ENCODE measurements at places on chromosomes 7 and 10.

- no peak for DNase-seq
These were observed 149.0 kb downstream of the NRCAM start for GRCh38 chr7:108307194-108307593.

- DNase-seq = no peak
These were observed 153.4 kb upstream of the KLF14 start for GRCh38 chr7:130887182-130887956.

GRCh38 chr10:92517034-92517655 lies 56.7 kb downstream of the IDE start:
- DNase-seq = peak; percentile 65

DNA sequence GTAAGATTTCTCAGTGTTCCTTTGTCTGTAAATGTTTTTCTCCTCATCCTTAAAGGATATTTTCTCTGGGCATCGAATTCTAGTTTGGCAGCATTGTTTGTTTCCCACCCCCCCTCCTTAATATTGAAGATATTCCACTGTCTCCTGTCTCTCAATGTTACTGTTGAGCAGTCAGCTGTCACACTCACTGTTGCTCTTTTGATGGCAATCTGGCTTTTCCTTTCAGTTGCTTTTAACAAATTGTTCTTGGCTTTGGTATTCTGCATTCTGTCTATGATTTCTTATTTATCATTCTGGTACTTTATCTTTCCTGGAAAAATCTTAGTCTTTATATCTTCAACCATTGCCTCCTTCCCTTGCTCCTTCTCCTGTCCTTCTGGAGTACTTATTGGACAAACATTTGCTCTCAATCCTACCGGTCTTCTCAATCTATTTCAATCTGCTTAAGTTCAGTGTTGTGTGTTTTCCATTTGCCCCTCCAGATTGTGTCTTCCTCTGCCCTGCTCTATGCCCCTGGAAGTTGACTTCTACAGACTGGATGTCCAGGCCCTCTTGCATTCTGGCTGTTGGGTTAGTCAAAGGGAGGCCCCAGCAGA lies 9.3 kb upstream of the GTPBP4 start:
- no peak for DNase-seq

DNA sequence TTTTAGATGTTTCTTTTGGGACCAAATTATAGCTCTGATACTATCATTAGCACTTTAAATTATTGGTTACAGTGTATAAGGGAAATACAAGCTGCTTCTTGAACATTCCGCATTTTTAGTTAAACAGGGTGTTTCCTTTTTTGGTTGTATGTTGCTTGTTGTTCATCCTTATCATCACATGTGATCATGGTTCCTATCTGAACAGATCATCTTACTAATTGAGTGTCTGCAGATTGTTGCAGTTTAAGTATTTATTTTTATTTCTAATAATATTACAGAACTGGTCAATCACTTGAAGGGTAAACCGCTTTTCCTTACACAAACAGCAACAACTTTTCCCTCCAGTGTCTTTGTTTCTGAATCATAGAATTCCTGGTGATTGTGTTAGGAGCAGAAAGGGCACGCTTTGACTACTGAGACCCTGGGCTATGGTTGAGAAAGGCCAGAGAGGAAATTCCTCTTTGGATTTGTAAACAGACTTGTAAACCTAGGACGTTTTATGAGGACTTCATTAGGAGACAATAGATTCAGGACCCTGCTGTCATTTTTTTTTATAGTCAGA lies 37.2 kb downstream of the CHN2 start:
- no peak for DNase-seq

- DNase-seq = no peak
These were observed at the start of gene LDB3 for GRCh38 chr10:86668297-86669165. TSS of gene LDB3 (plus strand) at chr10:86668511. CDS start at chr10:86668692, 181 bp downstream.

- no peak for DNase-seq
These were observed 139.7 kb downstream of the EVX1 start for GRCh38 chr7:27382307-27382706.

GRCh38 chr10:78760463-78761310 lies 308.1 kb upstream of the ZMIZ1 start:
- DNase-seq = no peak

DNA sequence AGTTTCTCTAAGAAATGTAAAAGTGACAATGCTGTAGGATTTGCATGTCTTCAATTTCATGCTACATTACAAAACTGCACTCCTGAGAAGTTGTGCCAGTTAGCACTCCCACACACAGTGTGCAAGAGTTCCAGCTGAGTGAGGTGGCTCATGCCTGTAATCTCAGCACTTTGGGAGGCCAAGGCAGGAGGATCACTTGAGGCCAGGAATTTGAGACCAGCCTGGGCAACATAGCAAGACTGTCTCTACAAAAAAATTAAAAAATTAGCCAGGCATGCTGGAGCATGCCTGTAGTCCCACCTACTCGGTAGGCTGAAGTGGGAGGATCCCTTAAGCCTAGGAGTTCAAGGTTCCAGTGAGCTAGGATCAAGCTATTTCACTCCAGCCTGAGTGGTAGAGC lies 44.6 kb downstream of the FRA10AC1 start:
- no peak for DNase-seq

GRCh38 chr10:13788711-13789447 lies 202.1 kb downstream of the PRPF18 start:
- no peak for DNase-seq

DNA sequence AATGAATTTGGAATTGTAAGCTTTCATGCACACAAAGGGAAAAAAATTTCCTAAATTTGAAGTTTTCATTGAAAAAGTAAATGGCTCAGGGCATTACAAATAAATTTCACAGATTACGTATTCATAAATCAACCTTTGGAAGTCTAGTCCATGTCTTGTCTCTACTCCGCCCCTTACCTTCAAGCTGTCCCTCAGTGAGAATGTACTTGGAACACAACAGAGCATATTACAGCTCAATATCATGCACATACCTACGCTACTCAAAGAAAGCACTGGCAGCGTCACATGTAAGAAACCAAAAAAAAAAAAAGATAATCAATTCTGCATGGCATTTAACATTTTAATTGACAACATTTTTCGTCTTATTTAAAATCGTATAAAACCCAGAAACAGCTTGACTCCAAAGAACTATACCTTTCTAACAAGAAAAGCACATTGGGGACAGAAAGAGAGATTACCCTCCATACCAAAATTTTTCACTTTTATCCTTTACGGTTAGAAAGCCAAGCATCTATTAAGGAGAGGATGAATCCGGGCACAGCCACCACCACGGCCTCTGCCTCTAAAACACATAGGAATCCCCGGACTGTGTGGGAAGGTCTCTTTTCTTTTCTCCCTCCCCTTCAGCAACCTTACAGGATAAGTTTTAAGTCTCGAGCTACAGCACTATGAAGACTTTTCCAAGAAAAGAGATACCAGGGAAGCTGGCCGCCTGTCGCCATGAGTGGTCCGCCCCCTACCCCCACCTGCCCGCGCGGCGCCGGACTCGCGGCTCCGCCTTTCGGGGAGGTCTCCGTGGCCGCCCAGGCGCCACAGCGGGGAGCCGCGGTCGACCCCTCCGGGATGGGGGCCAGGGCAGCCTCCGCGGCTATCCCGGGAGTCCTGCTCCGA lies 1.1 kb downstream of the JMJD1C start:
- DNase-seq = no peak

- no peak for DNase-seq
These were observed 1.8 kb downstream of the MUC3A start for GRCh38 chr7:100951172-100951571.

- no peak for DNase-seq
These were observed 38.2 kb downstream of the PROSER2 start for GRCh38 chr10:11861341-11861740.

GRCh38 chr7:601595-602340 lies 82.1 kb upstream of the PDGFA start:
- no peak for DNase-seq

DNA sequence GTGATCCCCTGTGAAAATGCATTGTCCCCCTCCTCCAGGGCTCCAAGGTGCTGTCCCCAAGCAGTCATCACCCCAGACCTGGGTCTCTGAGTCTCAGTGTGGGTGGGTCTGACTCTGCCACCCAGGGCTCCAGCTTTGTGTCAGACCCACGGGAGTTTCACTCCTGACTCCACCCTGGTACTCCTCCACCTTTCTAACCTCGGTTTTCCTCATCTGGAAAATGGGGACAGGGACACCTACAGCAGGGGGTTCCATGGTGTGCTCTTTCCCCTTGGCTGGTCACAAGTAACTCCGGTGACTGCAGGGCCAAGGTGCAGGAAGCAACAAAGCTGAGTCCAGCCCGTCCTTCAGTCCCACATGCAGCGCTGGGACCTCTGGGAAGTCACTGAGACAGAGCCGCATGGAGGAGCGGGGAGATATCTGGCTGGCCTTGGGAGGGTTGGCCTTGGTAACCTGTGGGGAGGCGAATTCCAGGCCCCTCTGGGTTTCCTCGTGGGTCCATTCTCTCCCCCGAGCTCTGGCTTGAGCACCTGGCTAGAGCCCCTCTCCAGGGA lies 41.8 kb upstream of the RABGEF1 start:
- DNase-seq = no peak

- no peak for DNase-seq
These were observed 321.1 kb downstream of the PARD3 start for GRCh38 chr10:34494012-34494411.

- no peak for DNase-seq
These were observed 9.9 kb upstream of the ZNF212 start for GRCh38 chr7:149229526-149229925.

DNA sequence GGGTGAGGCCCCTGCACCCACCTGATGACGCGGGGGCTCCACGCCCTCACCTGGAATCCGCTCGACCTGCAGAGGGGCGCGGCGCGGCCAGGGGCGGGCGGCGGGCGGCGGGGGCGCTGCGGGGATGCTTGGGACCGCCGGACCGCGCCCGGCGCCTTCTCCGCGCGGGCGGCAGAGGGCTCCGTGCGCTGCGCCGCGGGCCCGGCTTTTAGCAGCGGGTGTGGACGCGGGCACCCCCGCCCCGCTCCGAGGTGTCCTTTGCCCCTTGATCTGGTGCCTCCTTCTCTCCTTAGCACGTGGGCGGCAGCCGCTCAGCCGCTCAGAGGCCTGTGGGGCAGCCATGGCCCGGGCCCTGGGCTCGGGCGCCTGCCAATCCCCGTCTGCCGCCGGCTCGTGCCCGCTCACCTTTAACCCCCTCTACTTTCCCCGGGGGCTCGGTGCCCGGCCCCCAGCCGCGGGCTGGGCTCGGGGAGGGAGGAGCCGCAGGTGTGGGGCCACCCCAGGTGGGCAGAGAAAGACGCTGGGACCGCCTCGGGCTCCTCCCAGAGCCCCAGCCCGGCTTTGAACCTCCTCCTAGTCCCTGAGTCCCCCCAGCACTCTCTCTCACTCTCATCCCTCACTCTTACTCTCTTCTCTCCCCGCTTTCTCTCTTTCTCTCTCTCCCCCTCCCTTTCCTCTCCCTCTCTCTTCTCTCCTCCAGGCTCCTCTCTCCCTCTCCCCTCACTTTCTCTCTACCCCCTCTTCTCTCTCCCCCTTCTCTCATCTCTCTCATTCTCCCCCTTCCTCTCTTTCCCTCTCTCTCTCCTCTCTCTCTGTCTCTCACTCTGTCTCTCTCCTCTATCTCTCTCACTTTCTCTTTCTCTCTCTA lies 19.7 kb upstream of the VPS37D start:
- no peak for DNase-seq

- DNase-seq = no peak
These were observed 153.0 kb downstream of the PDE1C start for GRCh38 chr7:31917256-31917655.

GRCh38 chr7:141328290-141328689 lies 222.9 kb upstream of the AGK start:
- DNase-seq = no peak

- no peak for DNase-seq
These were observed 239.0 kb upstream of the KLF6 start for GRCh38 chr10:4024027-4024426.

- no peak for DNase-seq
These were observed 27.4 kb upstream of the CAPZA2 start for GRCh38 chr7:116834815-116835504.

DNA sequence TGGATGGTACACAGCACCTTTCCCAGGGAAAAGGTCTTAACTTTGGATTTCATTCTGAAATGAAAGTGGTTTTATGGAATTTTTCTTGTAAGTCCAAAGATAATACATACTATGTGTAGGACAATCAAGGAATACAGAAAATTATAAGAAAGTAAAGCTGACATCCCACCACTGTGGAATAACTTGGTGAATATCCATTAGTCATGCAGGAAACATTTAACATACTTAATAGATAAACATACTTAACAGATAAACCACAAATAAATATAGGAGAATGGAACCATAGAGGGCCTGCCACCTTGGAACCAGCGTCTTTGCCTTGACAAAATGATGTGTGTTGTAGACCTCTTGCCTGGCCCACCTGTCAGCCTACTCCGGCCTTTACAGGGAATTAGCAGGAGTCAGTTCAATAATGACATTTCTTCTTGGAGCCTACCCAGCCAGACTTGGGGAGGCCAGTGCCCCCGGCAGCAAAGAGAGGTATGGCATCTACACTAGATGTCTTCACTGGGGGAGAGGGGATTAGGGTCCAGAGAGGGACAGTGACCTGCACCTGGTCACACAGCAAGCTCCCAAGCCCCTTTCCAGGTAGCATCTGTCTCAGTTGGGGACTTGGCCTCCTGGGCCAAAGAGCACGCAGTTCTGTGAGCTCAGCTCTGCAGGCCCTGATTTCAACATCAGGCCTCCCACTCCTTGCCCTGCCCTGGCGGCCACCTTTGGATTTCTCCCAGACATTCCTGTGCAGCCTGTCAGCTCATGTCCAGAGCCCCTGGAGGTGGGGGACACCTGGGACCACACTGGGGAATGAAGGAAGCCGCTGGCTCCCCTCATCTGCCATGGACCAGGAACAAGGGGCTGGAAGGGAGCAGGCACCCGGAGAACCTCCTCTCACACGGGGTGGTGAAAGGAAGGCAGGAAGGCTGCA lies 112.6 kb upstream of the PPIF start:
- DNase-seq = no peak

DNA sequence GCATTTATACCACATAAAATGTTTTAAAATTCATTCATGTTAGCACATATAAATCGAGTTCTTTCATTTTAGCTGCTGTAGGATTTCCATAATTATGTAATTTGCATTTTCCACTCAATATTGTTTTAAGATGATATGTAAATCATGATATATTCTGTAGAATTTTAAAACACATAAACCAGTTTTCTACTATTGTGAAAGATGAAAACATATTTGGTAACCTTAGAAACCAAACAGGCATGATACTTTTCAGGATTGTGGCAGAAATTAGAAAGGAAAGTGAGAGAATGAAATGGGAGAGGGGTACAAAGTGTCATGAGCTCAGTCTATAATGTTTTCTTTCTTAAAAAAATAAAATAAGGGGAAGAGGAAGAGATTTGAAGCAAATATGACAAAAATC lies 269.3 kb downstream of the PPP1R3A start:
- no peak for DNase-seq

GRCh38 chr10:22625516-22626290 lies 88.7 kb downstream of the PIP4K2A start:
- DNase-seq = no peak

GRCh38 chr7:149476791-149477190 lies 15.9 kb upstream of the ZNF777 start:
- DNase-seq = no peak

Data from HFF-Myc (cell line).